Activated T-helper 1 cell treated with anti-CD3 and anti-CD28 coated beads, Interleukin-12 subunit alpha, Interleukin-12 subunit beta, Interleukin-2, Interleukin-4 antibody, amounts not matched to agents 30 ng/mL and 10 ng/mL and 1 ng/mL, durations not matched to agents 14 hours and 24 hours and 36 hours (primary cell): ENCODE measurements at places on chromosomes 13 and 19. TPM values are rescaled to one million over a fixed set of nuclear protein-coding genes. Genes with fewer than 3 reads are reported as not detected.

DNA sequence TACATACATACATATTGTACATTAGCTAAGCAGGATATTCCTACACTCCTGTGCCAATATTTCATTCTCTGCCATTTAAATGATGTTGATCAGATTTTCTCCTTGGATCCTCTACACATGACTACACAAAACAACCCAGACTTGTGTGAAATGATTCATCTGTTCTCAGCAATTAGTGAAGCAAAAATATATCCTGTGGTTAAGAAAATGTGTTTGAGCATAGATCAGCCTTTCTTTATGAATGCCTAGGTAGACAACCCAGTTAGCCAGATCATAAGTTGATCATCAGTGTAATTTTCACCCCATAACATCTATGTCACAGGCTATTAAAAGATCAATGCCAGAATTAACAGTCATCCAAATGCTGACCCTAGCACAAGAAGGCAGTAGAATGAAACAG lies 275.2 kb upstream of the EDNRB start:
- no peaks in the 10 kb centered on the region for H3K4me1 ChIP-seq
- DNase-seq: no peak
- no peak overlapping the region for H3K4me3 ChIP-seq
- H3K27me3 ChIP-seq: no peaks in the 10 kb centered on the region
- no peaks in the 10 kb centered on the region for H3K36me3 ChIP-seq

DNA sequence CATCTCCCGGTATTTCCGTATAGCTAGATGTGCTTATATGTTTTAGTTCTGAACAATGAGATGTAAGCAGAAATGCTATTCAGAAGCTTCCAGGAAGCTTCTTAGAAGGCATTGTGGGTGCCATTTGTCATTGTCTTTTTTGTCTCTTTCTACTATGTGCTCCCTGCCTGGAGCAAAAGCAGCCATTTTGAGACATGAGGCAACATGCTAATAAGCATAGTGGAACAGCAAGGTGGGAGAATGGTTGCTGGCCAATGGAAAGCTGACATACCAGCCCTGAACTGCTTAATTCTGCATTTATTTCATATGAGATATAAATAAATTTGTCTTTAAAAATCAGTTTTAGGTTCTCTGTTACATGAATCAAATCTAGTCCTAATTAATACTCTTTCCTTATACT lies 299.7 kb downstream of the LMO7 start:
- no peak overlapping the region for H3K4me3 ChIP-seq
- no peaks in the 10 kb centered on the region for H3K4me1 ChIP-seq
- no peak overlapping the region for H3K27ac ChIP-seq
- no peaks in the 10 kb centered on the region for H3K36me3 ChIP-seq
- DNase-seq: no peak

GRCh38 chr13:110070511-110071120 lies 236.3 kb downstream of the COL4A1 start:
- H3K27me3 ChIP-seq: no peaks in the 10 kb centered on the region
- H3K27ac ChIP-seq: no peak overlapping the region
- H3K36me3 ChIP-seq: no peaks in the 10 kb centered on the region

- H3K27ac ChIP-seq: no peak overlapping the region
- H3K27me3 ChIP-seq: peaks cover 5% of the 10 kb centered on the region
- peaks cover 15% of the 10 kb centered on the region for H3K4me1 ChIP-seq
- peaks cover 4% of the 10 kb centered on the region for H3K36me3 ChIP-seq
These were observed 1.6 kb upstream of the CFAP97D2 start for GRCh38 chr13:114177245-114178010.

GRCh38 chr13:110411688-110412059 lies 104.6 kb downstream of the COL4A2 start:
- DNase-seq: no peak
- peaks cover 9% of the 10 kb centered on the region for H3K4me1 ChIP-seq
- no peak overlapping the region for H3K27ac ChIP-seq
- H3K4me3 ChIP-seq: no peak overlapping the region

DNA sequence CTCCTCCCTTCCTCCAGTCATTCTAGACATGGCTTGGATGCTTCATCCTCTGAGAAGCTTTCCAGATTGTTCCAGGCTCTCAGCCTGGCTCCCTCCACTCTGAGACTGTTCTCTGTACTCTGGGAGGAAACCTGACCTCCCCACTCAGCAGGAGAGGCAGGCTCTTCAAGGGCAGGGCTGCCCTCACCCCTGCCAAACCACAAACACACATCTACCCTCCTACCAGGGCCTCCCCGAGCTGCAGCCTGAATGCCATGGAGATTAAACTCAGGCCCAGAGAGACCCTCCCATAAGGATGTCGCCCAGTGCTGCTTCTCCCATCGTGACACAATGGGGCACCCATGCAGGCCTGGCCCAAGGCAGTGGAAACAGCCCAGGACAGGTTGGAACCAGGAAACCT lies 16.2 kb downstream of the NUMBL start:
- H3K36me3 ChIP-seq: peaks cover 20% of the 10 kb centered on the region
- H3K4me3 ChIP-seq: no peak overlapping the region
- no peaks in the 10 kb centered on the region for H3K27me3 ChIP-seq
- no peaks in the 10 kb centered on the region for H3K4me1 ChIP-seq
- H3K27ac ChIP-seq: peak overlapping the region; percentile 41

- H3K4me1 ChIP-seq: no peaks in the 10 kb centered on the region
- no peak overlapping the region for H3K4me3 ChIP-seq
- H3K27ac ChIP-seq: no peak overlapping the region
- no peaks in the 10 kb centered on the region for H3K27me3 ChIP-seq
- H3K36me3 ChIP-seq: no peaks in the 10 kb centered on the region
These were observed 237.7 kb upstream of the DACH1 start for GRCh38 chr13:72104656-72105180.

DNA sequence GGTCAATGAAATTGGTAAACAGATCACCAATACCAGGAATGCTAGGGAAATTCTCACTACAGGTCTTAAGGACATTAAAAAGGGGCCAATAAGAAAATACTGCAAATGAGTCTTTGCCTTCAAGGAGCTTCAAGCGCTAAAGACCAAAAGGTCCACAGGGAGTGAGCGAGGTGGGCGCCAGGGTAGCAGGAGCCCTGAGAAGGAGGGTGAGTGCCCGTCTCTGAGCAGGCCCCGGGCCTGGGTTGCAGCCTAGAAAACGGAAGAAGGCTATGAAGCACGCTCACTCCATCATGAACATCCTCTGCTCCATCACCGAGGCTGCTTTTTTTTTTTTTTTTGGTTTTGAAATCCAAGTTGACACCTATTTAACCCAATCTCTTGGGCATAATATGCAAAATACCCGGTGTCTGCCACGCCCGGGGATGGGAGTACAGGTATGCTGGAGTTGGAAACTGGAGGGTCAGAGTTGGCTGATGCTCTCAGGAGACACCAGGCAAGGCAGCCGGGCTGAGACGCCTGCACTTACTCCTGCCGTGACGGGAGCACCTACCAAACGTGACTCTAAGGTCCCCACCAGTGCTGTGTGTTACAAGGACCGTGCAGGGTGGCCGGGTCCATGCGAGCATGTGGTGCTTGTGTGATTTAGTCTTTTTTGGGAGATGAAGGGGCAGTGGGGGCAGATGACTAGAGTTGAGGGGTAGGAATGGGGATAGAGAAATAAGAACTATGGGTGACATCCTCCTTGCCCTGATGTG lies 66.9 kb downstream of the KLF2 start:
- H3K27me3 ChIP-seq: no peaks in the 10 kb centered on the region
- H3K36me3 ChIP-seq: peaks cover 45% of the 10 kb centered on the region
- H3K4me3 ChIP-seq: no peak overlapping the region
- no peak overlapping the region for H3K27ac ChIP-seq

DNA sequence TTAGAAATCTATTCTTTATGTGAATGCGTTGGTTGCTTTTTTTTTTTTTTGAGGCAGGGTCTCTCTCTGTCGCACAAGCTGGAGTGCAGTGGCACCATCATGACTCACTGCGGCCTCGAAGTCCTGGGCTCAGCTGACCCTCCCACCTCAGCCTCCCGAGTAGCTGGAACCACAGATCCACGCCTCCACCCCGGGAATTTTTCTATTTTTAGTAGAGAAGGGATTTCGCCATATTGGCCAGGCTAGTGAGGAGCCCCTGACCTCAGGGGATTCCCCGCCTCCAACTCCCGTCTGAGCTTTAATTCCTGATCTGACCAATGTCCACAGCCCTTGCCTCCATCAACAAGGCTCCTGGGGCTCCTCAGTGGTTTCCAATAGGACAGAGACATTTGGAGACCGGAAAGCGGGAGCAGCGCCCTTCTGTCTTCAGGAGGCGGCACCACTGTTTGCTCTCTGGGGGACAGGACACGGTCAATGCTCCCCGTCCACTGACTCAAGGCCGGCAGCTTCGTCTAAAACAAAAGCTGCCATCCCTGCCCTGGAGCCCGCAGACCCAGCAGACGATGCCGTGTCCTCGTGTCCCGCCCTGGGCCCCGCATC lies 503 bp downstream of the TUBA3C start:
- no peak for DNase-seq
- no peak overlapping the region for H3K4me3 ChIP-seq
- H3K27me3 ChIP-seq: no peaks in the 10 kb centered on the region
- no peaks in the 10 kb centered on the region for H3K36me3 ChIP-seq

DNA sequence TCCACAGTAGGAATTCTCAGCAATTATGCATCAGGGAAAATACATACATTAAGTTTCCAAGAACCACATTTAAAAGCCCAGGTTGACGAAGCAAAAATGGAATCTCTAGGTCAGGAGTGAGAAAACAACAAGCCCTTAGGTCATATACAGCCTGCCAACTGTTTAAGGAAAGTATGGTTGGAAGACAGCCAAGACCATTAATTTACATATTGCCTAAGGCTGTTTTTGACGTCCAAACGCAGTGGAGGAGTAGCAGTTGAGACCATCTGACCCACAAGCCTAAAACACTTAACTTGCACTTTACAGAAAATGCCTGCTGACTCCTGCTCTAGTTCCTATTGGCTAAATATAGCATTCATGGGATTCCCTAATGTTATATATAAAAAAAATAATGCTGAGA lies 299.0 kb downstream of the ITGBL1 start:
- no peak overlapping the region for H3K27ac ChIP-seq
- no peaks in the 10 kb centered on the region for H3K4me1 ChIP-seq
- no peaks in the 10 kb centered on the region for H3K36me3 ChIP-seq
- H3K4me3 ChIP-seq: no peak overlapping the region
- no peak for DNase-seq

DNA sequence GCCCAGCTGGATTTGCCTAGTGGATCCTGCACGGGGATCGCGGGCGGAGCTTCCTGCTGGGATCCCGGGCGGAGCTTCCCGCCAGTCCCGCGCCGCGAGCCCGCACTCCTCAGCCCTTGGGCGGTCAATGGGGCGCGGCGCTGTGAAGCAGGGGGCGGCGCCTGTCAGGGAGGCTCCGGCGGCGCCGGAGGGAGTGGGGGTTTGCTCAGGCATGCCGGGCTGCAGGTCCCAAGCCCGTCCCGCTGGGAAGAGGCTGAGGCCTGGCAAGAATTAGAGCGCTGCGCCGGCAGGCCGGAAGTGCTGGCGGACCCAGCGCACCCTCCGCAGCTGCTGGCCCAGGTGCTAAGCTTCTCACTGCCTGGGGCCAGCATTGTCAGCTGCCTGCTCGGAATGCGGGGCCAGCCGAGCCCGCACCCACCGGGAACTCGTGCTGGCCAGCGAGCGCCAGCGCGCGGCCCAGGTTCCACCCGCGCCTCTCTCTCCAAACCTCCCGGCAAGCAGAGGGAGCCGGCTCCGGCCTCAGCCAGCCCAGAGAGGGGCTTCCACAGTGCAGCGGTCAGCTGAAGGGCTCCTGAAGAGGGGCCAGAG lies 119.6 kb downstream of the PRR20E start:
- no peak for DNase-seq
- H3K36me3 ChIP-seq: no peaks in the 10 kb centered on the region
- H3K27me3 ChIP-seq: no peaks in the 10 kb centered on the region
- H3K4me1 ChIP-seq: no peaks in the 10 kb centered on the region

- H3K4me3 ChIP-seq: no peak overlapping the region
- H3K27me3 ChIP-seq: no peaks in the 10 kb centered on the region
- H3K4me1 ChIP-seq: peaks cover 16% of the 10 kb centered on the region
- H3K36me3 ChIP-seq: peaks cover 13% of the 10 kb centered on the region
- no peak overlapping the region for H3K27ac ChIP-seq
- no peak for DNase-seq
These were observed 66.8 kb upstream of the RAP2A start for GRCh38 chr13:97367016-97367822.

- no peaks in the 10 kb centered on the region for H3K27me3 ChIP-seq
- no peak for DNase-seq
- no peak overlapping the region for H3K4me3 ChIP-seq
- H3K27ac ChIP-seq: no peak overlapping the region
These were observed 437.3 kb upstream of the HTR2A start for GRCh38 chr13:47334173-47334572.

DNA sequence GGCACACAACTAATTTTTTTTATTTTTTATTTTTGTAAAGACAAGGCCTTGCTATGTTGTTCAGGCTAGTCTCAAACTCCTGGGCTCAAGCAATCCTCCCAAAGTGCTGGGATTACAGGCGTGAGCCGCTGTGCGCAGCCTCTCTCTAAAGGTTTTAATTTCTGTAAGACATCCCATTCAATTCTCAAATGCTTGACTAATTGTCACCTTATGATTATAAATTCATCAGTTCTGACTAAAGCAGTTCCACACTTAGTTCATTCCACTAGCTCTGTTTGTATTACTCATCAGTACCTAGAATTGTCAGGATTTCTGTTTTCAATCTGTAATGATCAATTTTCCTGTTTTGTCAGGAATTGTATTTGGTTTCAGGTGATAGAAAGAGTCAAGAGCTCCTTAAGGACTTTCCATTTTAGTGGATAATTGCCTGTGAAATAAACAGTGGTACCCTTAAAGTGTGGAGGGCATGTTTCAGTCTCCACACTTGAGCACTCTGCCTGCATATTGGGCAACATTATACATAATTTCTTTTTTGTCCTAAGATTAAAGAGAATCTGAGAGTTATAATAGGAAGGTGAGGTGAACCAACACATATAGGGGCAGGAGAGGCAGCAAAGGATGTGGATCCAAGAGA lies 27.6 kb downstream of the GPALPP1 start:
- peaks cover 16% of the 10 kb centered on the region for H3K36me3 ChIP-seq
- H3K4me1 ChIP-seq: no peaks in the 10 kb centered on the region
- H3K27ac ChIP-seq: no peak overlapping the region
- DNase-seq: no peak
- no peaks in the 10 kb centered on the region for H3K27me3 ChIP-seq

The C19orf85 gene
- not detected in 2 replicates for total RNA-seq

The SLC17A7 gene
- total RNA-seq: 0.16 TPM in 1 of 2 replicates, not detected in the other

The DZIP1 gene
- 0.07 and 0.49 TPM in 2 replicates for total RNA-seq

The NKPD1 gene
- 0.16 and 0.20 TPM in 2 replicates for total RNA-seq

The GIPR gene
- 4.3 and 6.1 TPM in 2 replicates for total RNA-seq

The LILRA5 gene
- not detected in 2 replicates for total RNA-seq

The KASH5 gene
- total RNA-seq: 0.15 TPM in 1 of 2 replicates, not detected in the other

The TNNT1 gene
- total RNA-seq: not detected in 2 replicates

The PNMA8B gene
- total RNA-seq: not detected in 2 replicates

The TMEM59L gene
- 0.10 and 0.17 TPM in 2 replicates for total RNA-seq

The ERVK3-1 gene
- total RNA-seq: 87.1 and 96.7 TPM in 2 replicates
